Central memory CD8-positive, alpha-beta T cell (primary cell): ENCODE measurements at places on chromosomes 7 and 10.

- H3K27ac ChIP-seq: no peak overlapping the region
- H3K4me1 ChIP-seq: no peaks in the 10 kb centered on the region
- H3K36me3 ChIP-seq: no peaks in the 10 kb centered on the region
- no peaks in the 10 kb centered on the region for H3K27me3 ChIP-seq
- no peak for DNase-seq
Observed at GRCh38 chr7:111390000-111390399, 172.3 kb downstream of the IMMP2L start.

DNA sequence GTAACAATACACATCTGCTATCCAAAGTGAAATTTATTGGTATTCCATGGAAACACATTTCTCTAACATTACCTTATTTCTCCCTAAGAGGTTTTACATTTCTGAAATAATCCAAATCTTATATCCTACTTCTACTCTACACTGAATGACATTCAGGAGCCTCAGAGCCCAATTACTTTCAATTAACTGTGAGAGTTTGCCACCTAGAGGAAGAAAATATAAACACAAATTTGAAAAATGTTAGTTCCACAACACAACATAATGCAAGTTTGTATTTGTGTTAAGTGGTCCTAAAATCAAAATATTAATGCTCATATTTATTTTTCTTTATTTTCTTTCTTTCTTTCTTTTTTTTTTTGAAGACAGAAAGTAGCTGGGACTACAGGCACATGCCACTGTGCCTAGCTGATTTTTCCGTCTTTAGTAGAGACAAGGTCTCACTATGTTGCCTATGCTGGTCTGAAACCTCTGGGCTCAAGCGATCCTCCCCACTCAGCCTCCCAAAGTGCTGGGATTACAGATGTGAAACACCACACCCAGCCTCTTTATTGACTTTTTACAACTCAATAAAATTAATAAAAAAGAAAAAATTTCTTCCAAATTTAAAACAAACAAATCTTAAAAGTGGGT is 46.0 kb downstream of the ATAD1 start:
- DNase-seq: no peak
- H3K27me3 ChIP-seq: no peaks in the 10 kb centered on the region
- no peak overlapping the region for H3K4me3 ChIP-seq
- H3K4me1 ChIP-seq: peaks cover 6% of the 10 kb centered on the region
- H3K27ac ChIP-seq: no peak overlapping the region

DNA sequence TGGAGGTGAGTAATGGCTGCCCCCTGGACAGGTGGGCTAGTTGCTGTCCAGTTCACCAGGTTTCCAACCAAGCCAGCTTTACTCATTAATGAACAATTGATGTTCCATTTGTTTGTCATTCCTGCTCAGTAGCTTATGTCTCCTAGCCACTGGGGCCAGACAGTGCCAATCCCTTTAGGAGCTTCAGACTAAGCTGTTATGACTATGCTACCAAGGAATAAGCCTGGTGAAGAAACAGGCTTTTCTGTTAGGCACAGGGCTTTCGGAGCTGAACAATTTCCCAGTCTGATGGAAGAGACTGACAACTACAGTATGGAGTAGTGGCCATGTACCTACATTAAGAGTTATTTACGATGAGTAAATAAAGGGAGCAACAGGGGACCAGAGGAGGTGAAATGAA is 2.1 kb upstream of the FMC1 start:
- DNase-seq: no peak
- H3K4me3 ChIP-seq: peak overlapping the region; percentile 91
- H3K4me1 ChIP-seq: peaks cover 27% of the 10 kb centered on the region
- H3K27me3 ChIP-seq: peaks cover 10% of the 10 kb centered on the region
- peak overlapping the region; percentile 99 for H3K27ac ChIP-seq

DNA sequence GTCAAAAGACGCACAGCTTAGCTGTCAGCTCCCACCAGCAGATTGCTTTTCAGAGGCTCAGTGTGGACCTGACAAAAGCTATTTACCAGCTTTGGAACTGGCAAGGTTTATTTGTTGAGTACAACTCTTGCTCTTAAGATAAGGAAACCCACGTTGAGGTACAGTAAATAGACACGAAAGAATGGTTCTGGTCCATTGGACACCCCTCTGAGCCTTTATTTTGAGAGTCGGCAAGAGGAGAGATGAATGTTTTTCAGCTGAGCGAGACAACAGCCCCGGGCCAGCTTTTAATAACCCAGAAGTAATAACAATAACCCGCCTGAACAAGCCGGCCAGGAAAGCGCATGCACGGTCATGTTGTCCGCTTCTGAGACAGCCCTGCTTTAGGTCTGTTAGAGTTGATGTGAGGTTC is 49.0 kb downstream of the WNT2 start:
- no peak overlapping the region for H3K4me3 ChIP-seq
- peaks cover 24% of the 10 kb centered on the region for H3K27me3 ChIP-seq
- no peaks in the 10 kb centered on the region for H3K36me3 ChIP-seq
- no peak overlapping the region for H3K27ac ChIP-seq

DNA sequence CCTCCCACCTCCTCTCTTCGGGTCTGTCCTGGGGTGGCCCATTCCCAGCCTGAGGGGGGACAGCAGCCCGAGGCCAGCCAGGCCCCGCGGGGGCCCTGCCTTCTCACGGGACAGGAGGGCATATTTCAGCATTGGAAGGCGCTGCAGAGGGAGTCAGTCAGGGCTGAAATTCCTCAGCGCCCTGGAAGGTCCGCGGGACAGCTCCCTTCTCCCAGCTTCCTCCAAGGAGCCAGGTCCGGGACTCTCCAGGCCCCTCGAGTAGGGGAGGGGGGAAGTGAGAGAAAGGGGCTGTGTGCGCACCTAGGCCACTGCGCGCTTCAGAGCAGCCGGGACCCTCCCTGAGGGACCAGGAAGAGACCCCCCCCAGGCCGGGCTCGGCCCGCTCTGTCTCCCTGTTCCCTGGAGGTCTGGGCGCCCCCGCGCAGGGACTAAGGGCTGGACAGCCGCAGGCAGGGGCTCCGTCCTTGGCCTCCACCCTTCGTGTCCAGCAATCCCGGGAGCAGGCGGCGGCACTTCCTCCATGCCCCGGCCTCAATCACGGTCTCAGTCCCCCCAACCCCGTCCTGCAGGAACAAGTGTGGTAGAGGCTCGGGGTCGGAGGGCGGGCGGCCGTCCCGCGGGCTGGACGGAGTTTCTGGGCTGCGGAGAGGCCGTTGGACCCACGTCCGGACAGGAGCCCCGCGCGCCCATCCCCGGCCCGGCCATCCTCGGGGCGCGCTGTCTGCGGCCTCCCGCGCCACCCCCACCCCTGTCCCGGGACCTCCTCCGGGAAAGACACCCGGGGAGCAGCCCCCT is 6.0 kb upstream of the ELFN1 start:
- H3K27me3 ChIP-seq: peaks cover 56% of the 10 kb centered on the region
- DNase-seq: no peak
- peak overlapping the region; percentile 71 for H3K4me3 ChIP-seq
- H3K36me3 ChIP-seq: peaks cover 3% of the 10 kb centered on the region
- H3K27ac ChIP-seq: no peak overlapping the region
- peaks cover 15% of the 10 kb centered on the region for H3K4me1 ChIP-seq

- peaks cover 2% of the 10 kb centered on the region for H3K36me3 ChIP-seq
- no peak overlapping the region for H3K27ac ChIP-seq
- H3K4me3 ChIP-seq: no peak overlapping the region
- H3K4me1 ChIP-seq: no peaks in the 10 kb centered on the region
- DNase-seq: no peak
Observed at GRCh38 chr7:107843184-107843583, 40.2 kb upstream of the SLC26A3 start.

GRCh38 chr10:107164992-107165391 is 486 bp upstream of the SORCS1 start:
- H3K36me3 ChIP-seq: no peaks in the 10 kb centered on the region
- no peak overlapping the region for H3K27ac ChIP-seq
- peaks cover 10% of the 10 kb centered on the region for H3K27me3 ChIP-seq
- no peak overlapping the region for H3K4me3 ChIP-seq
- H3K4me1 ChIP-seq: no peaks in the 10 kb centered on the region

DNA sequence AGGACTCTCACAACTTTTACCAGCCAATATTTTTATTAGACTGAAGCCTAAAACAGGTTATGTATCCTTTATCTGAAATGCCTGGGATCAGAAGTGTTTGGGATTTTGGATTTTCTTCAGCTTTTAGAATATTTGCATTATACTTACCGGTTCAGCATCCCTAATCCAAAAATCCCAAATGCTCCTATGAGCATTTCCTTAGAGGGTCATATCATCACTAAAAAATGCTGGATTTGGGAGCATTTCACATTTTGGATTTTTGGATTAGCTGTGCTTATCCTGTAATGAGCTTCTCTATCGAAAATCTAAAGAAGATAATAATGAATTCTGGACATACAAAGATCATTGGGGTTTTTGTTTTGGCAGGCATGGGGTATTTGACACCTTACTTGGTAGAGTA is 53.0 kb downstream of the RALA start:
- H3K4me1 ChIP-seq: peaks cover 15% of the 10 kb centered on the region
- H3K27ac ChIP-seq: peak overlapping the region; percentile 7
- peaks cover 1% of the 10 kb centered on the region for H3K36me3 ChIP-seq

GRCh38 chr7:45563401-45563800 is 10.8 kb upstream of the ADCY1 start:
- no peaks in the 10 kb centered on the region for H3K4me1 ChIP-seq
- H3K27me3 ChIP-seq: peaks cover 36% of the 10 kb centered on the region
- no peak overlapping the region for H3K4me3 ChIP-seq
- no peak for DNase-seq

GRCh38 chr10:25564351-25564750 is 369.7 kb upstream of the MYO3A start:
- no peak overlapping the region for H3K27ac ChIP-seq
- no peaks in the 10 kb centered on the region for H3K4me1 ChIP-seq

DNA sequence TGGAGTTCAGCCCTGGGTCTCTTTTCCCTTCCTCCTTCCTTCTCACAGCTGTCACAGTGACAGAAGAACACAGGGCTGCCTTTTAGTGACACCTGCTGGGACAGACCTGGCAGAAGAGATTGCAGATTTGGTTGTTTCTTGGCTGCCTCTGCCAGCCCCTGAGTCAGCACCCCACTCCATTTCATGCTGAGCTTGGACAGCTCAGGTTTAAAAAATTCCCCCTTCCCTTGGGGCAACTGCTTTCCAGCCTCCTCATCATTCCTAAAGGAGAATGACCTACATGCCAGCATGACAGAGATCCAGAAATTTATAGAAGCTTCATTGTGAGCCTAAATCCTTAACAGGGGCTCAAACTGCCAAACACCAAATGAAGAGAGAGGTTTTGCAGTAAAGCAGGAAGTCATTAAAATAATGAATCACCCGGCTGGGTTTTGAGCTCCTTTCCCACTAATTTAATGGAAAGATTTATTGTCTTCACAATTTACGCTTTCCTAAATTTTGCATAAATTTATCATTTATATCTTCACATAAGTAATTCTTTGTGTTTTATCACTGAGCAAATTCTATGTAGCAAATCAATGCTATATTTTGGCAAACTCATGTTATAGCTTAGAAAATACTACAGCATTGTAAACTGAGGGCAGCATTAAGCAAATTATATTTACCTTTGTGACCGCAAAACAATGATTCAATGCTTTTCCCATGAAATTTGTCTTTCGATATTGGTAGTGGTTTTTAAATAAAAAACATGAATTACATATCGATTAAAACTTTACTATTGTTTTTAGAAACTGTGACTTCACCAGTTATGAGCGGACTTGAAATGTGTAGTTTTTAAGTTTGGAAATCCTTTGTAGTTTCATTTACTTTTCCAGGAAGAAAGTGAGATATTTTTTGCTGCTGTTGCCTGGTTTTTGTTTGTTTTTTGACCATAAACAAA is 399.5 kb upstream of the ANKRD30A start:
- no peak for DNase-seq
- H3K27ac ChIP-seq: no peak overlapping the region
- H3K27me3 ChIP-seq: no peaks in the 10 kb centered on the region

- peaks cover 2% of the 10 kb centered on the region for H3K36me3 ChIP-seq
- H3K4me3 ChIP-seq: no peak overlapping the region
- no peaks in the 10 kb centered on the region for H3K27me3 ChIP-seq
- H3K27ac ChIP-seq: no peak overlapping the region
Observed at GRCh38 chr10:112793202-112793921, 156.7 kb upstream of the TCF7L2 start.

DNA sequence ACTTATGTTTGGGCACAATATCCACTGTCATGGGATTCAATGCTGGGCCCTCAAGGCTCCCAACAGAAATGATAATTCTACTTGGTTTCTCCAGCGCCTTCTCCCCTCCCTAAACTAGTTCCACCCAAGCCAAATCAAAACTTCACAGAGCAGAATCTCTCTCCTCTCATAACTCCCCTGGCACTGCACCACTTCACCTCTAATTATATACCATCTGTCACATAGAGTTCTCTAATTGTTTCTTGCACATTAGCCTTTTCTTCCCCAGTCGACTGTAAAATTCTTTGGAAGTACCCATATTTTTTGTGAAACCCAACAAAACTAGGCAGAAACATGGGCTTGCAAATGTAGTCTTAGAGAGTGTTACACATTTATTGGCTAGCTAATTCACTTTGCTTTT is 8.1 kb downstream of the SGMS1 start:
- no peak overlapping the region for H3K27ac ChIP-seq
- H3K36me3 ChIP-seq: peaks cover 2% of the 10 kb centered on the region
- H3K4me1 ChIP-seq: peaks cover 73% of the 10 kb centered on the region
- no peak for DNase-seq

- no peak overlapping the region for H3K4me3 ChIP-seq
- H3K36me3 ChIP-seq: peaks cover 63% of the 10 kb centered on the region
- H3K27ac ChIP-seq: peak overlapping the region; percentile 38
- H3K27me3 ChIP-seq: no peaks in the 10 kb centered on the region
- peaks cover 5% of the 10 kb centered on the region for H3K4me1 ChIP-seq
Observed at GRCh38 chr7:105112440-105113418, 98.7 kb downstream of the KMT2E start.

- no peaks in the 10 kb centered on the region for H3K36me3 ChIP-seq
- peaks cover 28% of the 10 kb centered on the region for H3K27me3 ChIP-seq
- H3K27ac ChIP-seq: no peak overlapping the region
Observed at GRCh38 chr7:48183965-48184364, 12.7 kb downstream of the ABCA13 start.

- no peak overlapping the region for H3K27ac ChIP-seq
- peaks cover 2% of the 10 kb centered on the region for H3K36me3 ChIP-seq
- no peak for DNase-seq
- no peak overlapping the region for H3K4me3 ChIP-seq
- no peaks in the 10 kb centered on the region for H3K27me3 ChIP-seq
Observed at GRCh38 chr10:101446947-101447346, 93.0 kb downstream of the BTRC start.

DNA sequence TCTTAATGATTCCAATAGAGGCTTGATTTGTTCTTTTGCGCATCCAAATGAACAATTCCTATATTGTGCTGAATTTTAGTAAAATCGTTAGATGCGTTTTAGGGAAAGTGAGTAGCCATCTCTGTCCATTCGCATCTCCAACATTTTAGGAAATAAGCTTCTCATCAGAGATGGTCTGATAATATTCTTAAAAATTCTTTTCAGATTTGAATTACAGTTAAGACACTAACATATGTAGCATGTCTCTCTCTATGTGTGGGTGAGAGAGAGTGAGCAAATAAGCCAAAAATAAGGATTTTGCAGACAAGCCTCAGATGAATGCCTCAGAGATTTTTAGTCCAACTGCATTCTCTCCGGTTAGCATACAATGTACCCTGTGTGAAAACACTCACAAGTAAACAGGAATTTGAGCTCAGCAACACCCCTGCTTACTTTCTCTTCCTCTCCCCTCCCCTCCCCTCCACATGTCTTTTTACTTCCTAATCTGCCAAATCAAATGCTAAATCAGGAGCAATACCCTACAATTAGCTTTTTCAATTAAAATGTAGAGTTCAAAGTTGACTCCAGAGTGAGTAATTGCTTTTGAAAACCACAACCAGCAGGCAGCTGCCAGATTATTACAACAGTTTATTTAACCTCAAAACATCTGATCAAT is 354.4 kb downstream of the CRPPA start:
- peaks cover 4% of the 10 kb centered on the region for H3K4me1 ChIP-seq
- H3K4me3 ChIP-seq: no peak overlapping the region
- no peak overlapping the region for H3K27ac ChIP-seq
- no peaks in the 10 kb centered on the region for H3K36me3 ChIP-seq
